ENCODE measurements at places on chromosomes 5 and 9.

GRCh38 chr5:76332611-76333205 is 70.4 kb upstream of the IQGAP2 start:
- DNase-seq: no peak

- no peak for DNase-seq
Measured at GRCh38 chr9:97925497-97926334, 3.4 kb upstream of the TRMO start.

DNA sequence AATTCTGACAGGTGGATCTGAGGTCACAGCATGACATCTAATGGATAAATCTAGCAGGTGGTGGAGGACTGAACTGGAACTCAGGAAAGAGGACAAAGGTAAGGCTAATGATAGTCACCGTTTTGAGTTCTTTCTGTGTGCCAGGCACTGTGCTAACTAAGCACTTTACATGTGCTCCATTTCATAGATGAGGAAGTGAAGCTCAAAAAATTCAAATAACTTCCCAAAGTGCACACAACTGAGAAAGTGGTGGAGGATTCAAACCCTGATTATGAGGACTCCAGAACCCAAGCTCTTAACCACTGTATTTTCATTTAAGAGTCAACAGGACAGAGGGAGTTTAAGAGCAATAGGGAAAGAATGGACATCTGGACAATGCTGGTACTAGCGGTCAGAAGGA is 7.1 kb upstream of the DELE1 start:
- DNase-seq: no peak

DNA sequence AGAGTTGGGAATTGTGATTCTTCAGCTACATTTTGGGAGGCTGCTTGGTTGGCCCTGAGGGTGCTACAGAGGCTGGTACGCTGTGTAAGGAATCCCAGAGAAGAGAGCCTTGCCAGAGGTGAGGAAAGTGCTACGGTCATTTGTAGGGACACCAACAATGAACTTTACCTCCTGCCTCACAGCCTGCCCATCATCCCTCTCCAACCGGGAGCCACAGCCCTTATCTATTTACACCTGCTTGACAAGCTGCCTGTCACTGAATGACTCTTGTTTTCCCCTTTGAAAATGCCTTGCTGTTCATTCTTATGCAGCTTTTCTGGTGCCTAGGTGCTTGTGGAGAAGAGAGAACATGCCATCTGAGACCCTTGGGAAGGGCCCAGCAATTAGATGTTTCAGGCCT is 110.8 kb downstream of the PCSK1 start:
- no peak for DNase-seq

DNA sequence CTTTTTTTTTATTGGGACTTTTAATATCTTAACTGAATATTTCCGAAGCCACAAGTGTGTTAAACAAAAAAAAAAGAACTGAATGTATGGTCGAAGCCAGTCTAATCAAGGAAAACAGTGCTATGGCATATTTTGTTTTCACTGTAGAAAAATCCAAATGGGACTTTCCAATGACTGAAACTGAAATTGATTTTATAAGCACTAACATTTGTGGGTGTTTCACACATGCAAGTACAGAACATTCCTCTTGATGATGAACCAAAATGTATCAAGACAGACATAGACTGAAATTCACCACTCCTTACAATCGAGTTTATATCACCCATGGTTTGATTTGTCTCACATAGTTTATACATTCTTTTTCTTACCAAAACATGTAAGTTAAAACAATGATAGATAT is 1026.8 kb downstream of the CDH18 start:
- DNase-seq: no peak

GRCh38 chr5:30752015-30752414 is 441.5 kb upstream of the CDH6 start:
- DNase-seq: no peak

GRCh38 chr9:85630676-85631075 is 111.1 kb downstream of the AGTPBP1 start:
- no peak for DNase-seq

DNA sequence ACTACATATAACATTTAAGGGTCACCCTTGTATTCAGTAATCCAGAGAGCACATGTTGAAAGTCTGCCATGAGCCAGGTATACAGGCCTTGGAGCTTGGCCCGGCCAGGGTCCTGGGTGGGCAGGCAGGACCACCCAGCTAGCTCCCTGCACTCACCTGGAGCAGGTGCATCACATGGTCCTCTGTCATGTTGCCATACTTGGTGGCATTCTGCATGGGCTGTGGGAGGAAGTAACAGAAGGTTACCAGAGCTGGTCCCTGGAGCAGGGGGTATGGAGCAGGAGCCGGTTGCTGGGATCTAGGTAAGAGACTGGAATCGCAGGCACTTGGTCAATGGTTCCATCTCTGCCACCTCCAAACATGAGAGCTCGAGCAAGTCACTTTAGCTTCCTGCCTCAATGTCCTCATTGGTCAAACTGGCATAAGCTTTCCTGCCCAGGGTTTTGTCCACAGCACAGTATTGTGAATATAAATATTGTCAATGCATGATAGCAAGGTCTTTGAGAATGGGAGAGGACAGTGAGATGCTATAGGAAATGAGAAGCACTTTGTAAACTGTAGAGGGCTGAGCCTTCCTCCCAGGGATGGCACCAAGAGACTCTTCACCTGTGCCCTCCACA is 6.5 kb downstream of the CD74 start:
- DNase-seq: no peak

DNA sequence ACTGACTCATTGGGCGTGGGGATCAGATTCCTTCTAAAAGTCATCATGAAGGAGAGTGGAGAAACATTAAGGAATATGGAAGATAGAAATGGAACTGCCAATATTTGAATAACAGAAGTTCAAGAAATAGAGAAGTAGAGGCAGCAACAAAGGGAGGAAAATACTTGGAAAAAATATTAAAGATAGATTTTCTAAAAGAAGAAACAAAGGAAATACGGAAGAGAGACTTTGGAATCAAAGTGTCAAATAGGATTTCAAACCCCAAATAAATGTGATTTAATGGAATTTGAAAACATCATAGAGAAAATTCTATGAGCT is 605.1 kb upstream of the KLF4 start:
- DNase-seq: no peak

- no peak for DNase-seq
Measured at GRCh38 chr5:171714261-171714660, 71.4 kb upstream of the SMIM23 start.

- no peak for DNase-seq
Measured at GRCh38 chr5:58066557-58066956, 393.3 kb downstream of the PLK2 start.

DNA sequence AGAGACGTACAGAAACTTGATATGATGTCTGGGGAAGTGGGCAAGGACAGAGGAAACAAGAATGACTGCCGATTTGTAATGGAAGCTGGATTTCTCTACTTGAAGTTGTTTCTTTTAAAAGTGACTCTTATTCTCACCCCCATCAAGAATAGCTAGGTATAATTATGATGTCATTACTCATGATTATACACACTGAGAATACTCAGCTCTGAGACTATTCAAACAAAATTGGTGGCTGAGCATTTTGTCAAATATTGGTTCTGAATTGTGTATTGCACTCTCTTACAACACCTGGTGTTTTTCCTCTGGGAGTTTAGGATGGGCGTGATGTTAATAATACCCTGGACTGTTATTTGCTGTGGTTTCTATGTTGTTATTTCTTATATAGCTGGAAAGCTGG is 46.3 kb downstream of the MAST4 start:
- no peak for DNase-seq

- no peak for DNase-seq
Measured at GRCh38 chr5:1541702-1542400, 18.1 kb upstream of the LPCAT1 start.

GRCh38 chr9:3733039-3733408 is 207.2 kb upstream of the RFX3 start:
- DNase-seq: no peak

GRCh38 chr9:92709240-92709639 is 39.3 kb upstream of the IPPK start:
- no peak for DNase-seq

GRCh38 chr5:180817893-180818674 is 15.5 kb upstream of the MGAT1 start:
- no peak for DNase-seq

DNA sequence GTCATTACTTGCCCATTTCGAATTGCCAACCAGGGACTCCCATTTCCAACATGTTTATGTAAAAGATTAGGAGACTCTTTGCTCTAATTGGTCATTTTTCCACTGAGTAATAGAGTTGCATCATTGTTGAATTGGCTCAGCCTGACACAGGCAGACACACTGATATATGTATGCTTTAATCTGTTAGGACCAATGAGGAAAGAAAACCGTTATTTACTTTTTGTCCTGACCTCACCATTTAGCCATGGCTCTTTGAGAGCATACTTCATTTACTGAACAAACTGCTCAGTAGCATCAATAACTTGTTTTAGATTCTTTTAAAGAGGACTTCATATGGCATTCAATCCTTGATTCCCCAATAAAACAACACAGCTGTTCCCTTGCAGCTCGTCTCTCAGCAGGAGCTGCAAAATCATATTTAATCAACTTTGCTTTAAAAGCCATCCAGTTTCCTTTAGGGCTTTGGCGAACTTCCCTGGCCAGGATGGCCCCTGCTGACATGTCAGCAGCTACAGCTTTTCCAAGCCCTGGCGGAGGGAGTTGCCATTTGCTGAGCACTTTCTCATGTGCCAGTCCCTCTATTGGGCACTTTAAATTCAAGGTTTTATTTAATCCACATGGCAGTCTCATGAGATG is 251.5 kb upstream of the TNC start:
- DNase-seq: peak; percentile 80

- DNase-seq: no peak
Measured at GRCh38 chr9:32524892-32525708, 896 bp downstream of the RIGI start.

GRCh38 chr5:170286386-170286925 is 11.1 kb downstream of the LCP2 start:
- no peak for DNase-seq

DNA sequence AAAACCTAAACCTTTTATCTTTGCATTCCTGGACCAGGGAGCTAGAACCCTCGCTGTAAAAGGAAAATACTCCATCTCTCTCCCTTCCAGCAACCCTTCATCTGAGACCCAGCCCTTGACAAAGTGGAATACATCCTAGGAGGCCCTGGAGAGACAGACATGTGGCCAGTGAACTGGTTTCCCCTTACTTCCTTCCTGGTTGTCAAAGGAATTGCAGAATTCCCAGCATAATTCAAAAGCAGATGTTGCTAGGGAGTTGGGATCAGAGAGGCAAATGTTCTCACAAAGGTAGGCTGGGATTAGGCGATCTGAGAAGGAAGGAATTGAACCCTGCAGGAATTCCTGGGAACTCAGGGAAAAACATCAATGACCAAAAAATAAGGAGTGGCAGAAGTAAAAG is 80.9 kb downstream of the MARCHF3 start:
- DNase-seq: no peak

DNA sequence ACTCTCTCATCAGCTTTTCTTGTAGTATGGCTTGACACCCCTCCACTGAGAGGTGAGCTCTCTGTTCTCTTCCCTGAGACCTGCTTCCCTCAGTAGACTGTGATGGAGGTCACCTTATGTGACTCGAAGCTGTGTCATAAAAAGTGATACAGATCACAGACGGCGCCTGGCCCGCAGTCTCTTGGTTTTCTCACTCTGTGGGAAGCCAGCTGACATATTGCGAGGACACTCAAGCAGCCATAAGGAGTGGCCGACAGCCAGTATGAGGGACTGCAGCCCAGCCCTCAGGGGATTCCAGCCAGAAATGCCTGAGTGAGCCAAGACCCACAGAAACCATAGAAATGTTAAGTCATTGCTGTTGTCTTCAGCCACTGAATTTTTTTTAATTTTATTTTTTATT is 38.0 kb downstream of the GADD45G start:
- no peak for DNase-seq

DNA sequence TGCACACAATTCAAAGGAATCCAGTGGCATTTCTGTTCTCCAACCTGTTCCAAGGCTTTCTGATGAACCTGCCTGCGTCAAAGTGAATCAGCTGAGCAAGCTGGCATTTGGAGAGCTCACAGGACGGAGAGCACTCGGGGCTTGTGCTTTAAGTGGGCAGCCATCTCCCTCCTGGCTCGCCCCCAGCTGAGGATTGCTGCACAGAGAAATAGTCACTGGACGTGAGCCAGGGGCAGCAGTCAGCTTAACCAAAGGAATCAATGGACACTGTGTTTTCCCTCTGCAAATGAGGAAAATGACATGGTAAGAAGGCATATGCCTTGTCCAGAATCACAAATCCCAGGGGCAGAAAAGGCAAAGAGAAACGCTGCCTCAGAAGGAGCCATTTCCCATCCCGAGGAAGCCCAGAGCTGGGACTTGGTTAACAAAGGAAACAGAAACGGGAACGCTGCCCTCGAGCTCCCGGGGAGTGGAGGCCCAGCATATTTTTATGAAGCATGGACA is 299.4 kb downstream of the ZSWIM6 start:
- no peak for DNase-seq

DNA sequence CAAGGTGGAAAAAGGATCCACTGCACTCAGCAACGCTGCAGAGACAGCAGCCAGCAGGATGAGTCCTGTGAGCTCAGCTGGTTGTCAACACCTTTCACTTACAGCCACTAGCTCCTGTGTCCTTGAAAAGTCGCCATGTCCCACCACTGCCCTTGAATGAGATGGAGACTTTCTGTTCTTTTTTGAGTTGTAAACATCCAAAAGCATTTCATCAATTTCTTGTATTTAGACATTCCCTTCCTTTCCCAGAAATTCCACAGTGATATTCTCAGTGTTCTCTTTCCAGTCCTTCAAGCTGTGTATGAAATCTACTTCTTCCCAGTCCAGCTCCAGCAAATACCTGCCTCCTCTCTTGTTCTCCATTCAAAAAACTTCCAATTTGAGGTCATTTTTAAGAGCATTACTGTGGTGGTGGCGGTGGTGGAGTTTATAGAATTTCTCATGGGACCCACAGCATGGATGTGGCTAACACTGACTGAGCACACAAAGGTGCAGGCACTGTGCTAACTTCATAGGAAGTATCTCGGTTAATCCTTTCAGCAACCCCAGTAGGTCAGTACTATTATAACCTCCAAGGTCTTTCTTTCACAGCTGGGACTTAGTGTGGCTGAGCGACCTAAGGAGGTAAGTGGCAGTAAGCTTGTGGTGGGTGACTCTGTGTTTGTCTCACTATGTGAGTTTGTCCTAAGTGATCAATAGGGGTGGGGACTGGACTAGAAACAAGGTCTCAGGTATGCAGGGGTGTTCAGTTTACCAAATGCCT is 15.0 kb upstream of the GPX3 start:
- DNase-seq: no peak

GRCh38 chr9:83147315-83148149 is 84.6 kb upstream of the RASEF start:
- no peak for DNase-seq

GRCh38 chr5:6453937-6454560 is 5.4 kb downstream of the UBE2QL1 start:
- DNase-seq: no peak

- no peak for DNase-seq
Measured at GRCh38 chr5:119275601-119276173, 80.1 kb upstream of the TNFAIP8 start.

- no peak for DNase-seq
Measured at GRCh38 chr9:2788919-2789318, 55.0 kb downstream of the PUM3 start.

GRCh38 chr5:53091289-53091688 is 18.3 kb downstream of the MOCS2 start:
- DNase-seq: peak; percentile 36

GRCh38 chr5:1795506-1795905 is 4.1 kb downstream of the MRPL36 start:
- no peak for DNase-seq

- DNase-seq: no peak
Measured at GRCh38 chr9:114445616-114446015, 57.8 kb upstream of the AKNA start.

Measured in AG04450 (cell line).